ENCODE measurements at places on chromosomes 1 and 21.

- peak; percentile 73 for DNase-seq
These were observed 4.0 kb upstream of the CAP1 start for GRCh38 chr1:40036574-40036973.

DNA sequence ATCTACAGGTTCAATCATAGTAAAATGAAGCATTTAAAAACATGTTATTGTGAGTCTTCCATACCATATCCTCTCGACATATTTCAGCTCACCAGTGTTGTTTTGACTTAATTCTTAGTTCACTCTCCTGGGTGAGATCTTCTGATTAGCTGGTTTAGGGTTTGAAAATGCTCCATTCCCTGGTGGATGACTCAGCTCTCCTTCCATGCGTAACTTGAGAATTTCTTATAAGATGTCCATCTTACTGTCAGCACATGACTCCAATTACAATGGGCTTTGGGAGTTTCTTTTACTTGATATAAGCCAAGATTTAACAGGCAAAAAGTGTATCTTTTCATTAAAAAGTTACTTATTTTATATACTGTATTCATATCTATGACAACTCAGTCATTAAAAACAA lies 476.5 kb downstream of the BRINP3 start:
- no peak for DNase-seq

DNA sequence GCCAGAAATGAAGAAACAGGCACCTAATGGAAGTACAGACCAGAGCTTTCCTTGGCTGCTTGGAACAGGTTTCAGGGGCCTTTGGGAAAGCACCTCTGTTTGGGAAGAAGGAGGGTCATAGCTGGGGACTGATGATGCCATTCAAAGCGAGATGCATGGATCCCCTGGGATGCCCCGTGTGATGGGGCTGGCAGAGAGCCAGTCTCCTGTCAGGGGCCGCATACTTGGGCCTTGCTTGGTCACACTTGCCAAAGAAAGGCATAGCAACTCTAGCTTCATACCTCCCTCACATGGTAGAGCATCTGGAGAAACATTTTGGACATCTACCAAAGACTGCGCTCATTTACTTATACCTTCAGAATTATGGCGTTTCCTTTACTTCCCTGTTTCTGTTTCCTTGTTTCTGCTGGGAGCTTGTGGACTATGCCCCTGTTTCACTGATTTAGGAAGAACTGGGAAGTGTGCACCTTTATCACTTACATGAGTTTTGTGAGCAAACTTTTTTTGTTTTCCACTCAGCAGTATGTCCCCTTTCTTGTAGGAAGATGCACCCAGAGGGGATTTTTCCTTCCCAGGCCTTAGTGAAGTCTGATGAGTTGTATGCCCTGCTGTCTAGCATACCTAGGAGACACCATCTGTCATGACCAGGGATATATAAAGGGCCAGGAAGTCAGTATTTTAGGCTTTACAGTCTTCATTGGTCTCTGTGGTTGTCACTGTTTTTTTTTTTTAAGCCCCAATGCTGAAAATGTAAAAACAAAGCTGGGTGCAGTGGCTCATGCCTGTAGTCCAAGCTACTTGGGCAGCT lies 19.8 kb upstream of the ST3GAL3 start:
- no peak for DNase-seq

DNA sequence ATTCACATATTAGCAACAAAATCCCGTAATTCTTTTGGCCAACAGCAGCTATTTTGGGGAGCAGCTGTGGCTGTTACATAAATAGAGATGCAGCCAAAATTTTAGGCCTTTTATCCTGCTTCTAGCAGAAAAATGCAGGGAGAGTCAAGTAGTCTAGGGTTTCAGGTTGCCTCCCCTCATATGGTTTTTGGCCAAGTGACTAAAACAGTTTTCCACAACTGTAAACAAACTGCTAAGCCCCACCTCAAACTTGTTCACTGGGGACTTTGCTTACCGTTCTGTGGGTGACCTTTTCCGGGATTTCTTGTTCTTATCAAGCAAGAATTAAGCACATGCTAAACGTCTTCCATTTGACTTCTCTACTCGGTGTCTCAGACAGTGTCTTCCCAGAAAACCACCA lies 133.4 kb downstream of the EDEM3 start:
- no peak for DNase-seq

DNA sequence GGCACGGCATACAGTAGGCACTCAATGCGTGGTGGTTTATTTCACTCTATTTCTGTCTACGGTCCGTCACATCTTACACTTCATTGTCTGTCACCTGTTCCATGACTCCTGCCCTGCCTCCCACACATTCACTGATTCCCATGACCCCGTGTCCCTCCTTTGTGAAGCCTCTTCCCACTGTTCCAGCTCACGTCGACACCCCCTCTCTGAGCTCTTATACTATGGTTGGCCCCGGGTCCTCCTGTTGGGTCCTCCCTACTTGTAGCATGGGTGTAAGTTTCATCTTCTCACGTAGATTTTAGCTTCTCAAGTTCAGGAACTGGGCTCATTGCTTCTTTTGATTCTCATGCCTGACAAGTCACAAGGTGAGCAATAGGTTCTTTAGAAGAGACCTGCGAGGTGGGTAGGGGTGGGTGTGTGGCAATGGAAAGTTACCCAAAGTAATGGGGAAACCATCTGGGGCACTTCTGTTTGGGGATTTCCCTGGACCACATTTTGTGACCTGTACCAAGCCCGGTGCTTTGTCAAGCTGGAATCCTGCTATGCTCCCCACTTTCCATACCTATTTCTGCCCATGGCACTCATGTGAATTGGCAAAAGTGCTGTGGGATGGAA lies 22.1 kb upstream of the IL10 start:
- no peak for DNase-seq

DNA sequence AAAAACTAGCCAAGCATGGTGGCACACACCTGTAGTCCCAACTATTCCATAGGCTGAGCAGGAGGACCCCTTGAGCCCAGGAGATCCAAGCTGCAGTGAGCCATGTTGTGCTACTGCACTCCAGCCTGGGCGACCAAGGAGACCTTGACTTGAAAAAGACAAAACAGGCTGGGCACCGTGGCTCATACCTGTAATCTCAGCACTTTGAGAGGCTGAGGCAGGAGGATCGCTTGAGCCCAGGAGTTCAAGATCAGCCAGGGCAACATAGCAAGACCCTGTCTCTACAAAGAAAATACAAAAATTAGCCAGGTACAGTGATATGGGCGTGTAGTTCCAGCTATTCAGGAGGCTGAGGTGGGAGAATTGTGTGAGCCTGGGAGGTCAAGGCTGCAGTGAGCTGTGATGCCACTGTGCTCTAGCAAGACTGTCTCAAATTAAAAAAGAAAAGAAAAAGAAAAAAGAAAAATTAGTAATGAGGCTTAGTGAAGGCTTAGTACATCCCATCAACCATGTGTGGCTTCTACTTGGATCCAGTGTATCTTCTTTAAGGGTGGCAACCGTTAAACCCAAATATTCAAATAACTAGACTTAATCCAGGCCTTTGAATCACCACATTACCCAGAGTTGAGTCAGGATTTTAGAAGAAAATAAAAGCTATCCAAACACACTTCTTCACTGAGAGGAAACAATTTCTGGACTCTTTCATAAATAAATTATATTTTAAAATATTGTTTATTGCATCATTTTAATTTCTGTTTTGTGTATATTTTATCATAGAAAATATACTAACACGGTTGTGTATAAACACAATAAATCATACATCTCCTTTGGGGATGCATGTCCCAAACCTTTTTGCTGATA lies 74.3 kb upstream of the RAB4A start:
- no peak for DNase-seq

- DNase-seq = no peak
These were observed 647.9 kb downstream of the PLA2G4A start for GRCh38 chr1:187476671-187477070.

GRCh38 chr1:32180186-32181060 lies 948 bp downstream of the TXLNA start:
- peak; percentile 81 for DNase-seq

DNA sequence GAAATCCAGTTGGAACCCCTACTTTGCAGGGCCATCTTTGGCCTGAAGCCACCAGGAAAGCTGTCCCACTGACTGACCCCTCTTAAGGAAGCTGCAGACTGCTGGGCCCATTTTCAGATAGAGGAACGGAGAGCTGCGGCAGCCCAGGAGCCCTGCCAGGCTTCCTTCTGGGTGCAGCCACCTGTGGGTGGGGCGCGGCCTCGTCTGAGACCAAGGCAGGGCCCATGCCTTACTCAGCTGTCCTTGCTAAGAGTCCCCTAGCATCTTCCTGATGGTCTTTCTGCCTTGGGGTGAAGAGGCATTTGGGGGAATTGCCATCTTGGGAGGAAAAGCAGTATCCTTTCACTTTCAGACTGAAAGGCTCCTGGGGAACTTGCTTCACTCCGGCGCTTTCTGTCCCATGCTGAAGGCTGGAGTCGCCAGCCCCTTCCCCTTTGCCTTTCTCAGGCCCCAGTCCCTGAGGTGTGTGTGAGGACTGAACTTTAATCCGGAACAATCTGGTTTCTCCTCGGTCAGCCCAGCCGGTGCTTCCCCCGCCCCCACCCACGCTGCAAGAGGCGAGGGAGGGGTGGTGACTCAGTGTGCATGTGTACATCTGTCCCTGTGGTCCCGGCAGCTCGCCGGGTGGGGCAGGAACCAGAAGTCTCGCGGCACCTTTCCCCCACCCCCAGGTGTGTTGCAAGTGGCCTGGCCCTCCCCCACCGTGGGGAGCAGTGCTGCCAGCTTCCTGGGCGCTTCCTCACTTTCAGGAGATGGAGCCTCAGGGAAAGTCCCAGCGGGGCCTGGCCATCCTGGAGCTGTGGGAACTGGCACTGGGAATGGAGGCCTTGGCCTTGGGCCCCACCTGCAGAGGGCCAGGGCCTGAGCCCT lies 5.1 kb downstream of the ZC3H12A start:
- DNase-seq = peak; percentile 94

GRCh38 chr1:229972600-229973296 lies 94.3 kb upstream of the GALNT2 start:
- DNase-seq = no peak

GRCh38 chr21:28252928-28253327 lies 739.7 kb downstream of the LTN1 start:
- DNase-seq = no peak

- DNase-seq = peak; percentile 76
These were observed 28.7 kb upstream of the CDC14A start for GRCh38 chr1:100323419-100324106.

DNA sequence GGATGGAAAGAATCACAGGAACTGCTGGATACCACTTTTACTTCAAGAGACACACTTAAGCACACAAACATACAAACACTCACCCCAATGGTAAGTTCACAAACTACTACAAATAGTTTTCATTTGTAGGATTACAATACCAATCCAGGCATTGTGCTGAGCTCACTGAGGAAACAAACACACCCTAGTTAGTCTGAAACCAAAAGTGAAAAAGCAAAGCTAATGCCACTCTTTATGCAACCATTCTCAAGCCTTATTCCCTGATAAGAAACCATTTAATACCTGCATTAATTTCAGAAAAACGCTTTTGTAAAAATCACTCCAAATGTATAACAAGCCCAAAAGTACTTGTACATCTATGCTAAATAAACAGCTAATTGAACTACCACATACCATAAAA lies 38.3 kb downstream of the RNF115 start:
- DNase-seq = no peak

DNA sequence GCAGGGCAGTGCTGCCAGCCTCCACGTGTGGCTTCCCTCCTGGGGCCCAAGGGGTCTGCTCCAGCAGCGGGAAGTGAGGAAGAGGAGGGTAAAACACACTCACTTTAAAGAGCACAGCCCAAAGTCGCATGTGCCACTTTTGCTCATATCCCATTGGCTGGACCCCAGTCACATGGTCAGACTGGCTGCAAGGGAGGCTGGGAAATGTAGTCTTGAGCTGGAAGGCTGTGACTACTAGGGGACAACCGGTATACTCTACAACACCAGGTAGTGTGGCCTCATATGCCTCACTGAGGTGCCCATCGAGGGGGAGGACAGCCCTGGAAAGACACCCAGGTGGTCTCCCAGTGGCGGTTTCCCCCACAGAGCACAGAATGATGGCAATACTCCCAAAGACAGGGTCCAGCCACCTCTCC lies 45.2 kb downstream of the CAMK2N1 start:
- no peak for DNase-seq

- DNase-seq = peak; percentile 66
These were observed 73.2 kb upstream of the ABCG1 start for GRCh38 chr21:42145569-42146272.

- no peak for DNase-seq
These were observed 103.0 kb downstream of the PTGS2 start for GRCh38 chr1:186577216-186577615.

GRCh38 chr1:100752791-100753190 lies 33.2 kb downstream of the VCAM1 start:
- DNase-seq = no peak

GRCh38 chr1:30853350-30853749 lies 55.2 kb downstream of the SDC3 start:
- DNase-seq = no peak

- DNase-seq = no peak
These were observed 99.5 kb downstream of the LACTBL1 start for GRCh38 chr1:22872981-22873664.

GRCh38 chr1:27383039-27383605 lies at the start of gene CD164L2:
Gene CD164L2 (minus strand): TSS chr1:27383333. CDS start chr1:27383239, 94 bp downstream.
- DNase-seq = no peak

GRCh38 chr1:77484334-77484733 lies 198.1 kb downstream of the ZZZ3 start:
- DNase-seq = no peak

DNA sequence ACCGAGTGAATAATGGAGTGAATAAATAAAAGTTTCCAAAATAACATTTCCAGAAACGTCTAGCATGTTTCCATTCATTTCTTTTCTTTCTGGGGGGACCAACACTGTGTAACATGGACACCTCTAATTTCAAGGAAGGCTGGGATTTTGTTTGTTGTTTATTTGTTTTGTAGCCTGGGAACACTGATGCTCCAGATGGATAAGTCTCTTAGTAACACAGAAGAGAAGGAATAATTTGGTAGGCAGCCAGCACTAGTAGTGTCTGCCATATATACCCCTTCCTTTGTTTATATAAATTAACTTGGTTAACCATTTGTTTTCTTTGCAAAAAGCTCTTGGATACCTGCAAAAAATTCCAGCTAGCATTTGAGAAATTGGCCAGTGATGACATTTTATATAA lies 411.4 kb upstream of the DEPDC1 start:
- DNase-seq = no peak

DNA sequence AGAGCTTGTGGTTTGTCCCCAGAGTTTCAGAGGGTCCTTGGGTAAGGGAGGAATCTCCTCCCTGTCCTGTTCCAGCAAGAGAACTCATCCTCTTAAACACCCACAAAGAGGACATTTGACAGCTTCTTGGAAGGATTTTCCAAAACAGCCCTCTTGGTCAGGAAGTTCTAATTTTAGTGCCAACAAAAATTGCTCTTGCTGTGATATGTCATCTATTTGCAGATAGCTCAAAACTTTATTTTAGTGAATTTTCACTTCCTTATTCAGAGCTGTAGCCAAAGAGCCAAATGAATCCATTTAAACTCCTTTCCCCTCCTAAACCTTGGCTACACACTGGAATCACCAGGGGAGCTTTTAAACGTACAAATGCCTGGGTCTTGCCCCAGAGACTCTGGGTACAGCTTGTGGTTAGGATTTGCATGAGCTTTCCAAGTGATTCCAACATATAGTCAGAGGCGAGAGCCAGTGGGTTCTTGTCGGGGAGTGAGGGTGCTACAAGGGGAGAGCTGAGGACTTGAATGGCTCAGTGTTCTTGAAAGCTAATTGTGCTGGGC lies 11.8 kb upstream of the RASSF5 start:
- DNase-seq = no peak

GRCh38 chr1:22760455-22760854 lies 49.8 kb downstream of the EPHB2 start:
- DNase-seq = no peak

Measured in psoas muscle (tissue), 8 donors.